Mesendoderm (in vitro differentiated cells): ENCODE measurements at places on chromosomes 5 and 9.

- no peak for DNase-seq
These were observed 16.9 kb downstream of the GADD45G start for GRCh38 chr9:89621676-89622075.

- no peak for DNase-seq
These were observed 19.4 kb downstream of the OGN start for GRCh38 chr9:92385001-92385400.

DNA sequence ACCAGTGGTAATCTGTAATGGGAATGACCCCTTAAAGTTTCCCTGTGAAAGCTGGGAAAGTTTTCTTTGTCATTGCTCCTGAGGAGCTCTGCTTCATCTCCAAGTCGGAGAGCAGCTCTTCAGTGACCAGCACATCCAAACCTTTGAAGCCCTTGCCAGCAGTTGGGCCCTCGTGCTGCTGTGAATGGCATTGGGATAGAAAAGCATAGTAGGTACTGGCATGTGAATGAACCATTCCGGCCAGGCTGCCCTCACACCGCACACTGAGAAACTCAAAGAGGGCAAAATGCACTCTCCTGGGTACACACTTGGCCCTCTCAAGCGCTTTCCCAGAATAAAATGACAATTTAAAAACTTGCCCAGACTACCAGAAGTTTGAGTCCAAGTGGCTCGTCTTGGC, 1135.0 kb upstream of the WWC1 start:
- no peak for DNase-seq

DNA sequence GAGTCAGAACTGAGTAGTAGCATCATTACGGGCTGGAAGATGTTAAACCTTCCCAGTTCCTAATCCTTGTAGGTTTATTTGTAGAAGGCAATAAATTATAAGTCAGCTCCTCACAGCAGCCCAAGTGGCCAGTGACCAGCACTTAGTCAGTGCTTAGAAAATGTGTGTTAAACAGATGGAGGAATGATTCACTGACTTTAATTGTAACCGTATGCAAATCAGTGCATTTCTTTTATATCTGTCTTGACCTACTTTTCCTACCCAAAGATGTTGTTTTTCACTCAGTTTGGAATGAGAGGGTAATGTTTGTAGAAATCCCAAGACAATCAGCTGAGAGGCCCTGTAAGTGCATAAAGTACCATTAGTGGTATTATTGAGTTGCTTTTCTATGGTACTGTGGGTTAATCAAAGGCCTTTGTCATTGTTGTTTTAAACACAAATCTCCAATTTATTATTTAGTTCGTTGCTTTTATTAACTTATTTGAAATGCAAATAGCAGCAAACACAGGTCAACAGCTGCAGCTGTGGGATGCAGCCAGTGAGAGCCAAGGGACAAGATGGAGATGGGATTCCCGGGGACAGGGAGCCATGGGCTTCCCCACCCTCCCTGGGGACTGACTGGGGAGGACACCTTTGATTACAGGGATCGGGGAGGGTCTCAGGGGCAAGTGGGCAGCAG, 49.8 kb downstream of the MAP1B start:
- no peak for DNase-seq

DNA sequence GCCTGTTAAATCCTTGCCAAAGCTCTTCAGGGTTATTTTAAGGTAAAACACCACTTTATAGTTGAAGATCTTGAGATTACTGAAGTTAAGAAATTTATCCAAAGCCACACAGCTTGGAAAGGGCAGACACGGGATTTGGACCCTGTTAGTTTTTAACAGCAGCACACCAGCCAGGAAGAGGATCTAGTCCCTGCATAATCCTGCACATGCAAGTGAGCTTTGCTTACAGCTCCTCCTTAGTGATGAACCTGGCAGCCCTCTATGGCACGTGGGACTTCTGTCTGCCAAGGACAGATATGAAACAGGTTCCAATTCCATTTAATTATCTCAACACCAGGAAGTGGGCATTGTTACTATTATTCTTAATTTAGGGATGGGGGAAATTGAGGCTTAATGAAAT, 108.7 kb downstream of the TRIM32 start:
- DNase-seq = no peak

DNA sequence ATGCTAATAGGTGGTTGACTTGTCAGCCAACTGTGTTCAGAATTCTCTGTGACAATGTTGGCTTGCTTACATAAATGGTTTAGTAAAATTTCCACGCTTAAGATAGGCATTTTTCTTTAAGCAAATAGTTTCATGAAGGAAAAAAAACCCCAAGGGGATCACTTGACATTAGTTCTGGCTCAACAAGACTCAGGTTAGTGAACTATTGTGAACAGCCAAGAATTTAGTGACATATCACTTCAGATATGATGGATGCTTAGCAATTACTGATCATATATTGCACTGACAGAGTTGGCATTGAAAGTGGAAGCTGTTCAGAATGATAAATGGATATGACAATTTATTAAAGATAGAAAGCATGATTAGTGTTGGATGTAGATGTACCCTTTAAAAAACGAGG, 218.5 kb downstream of the TMEM232 start:
- DNase-seq = no peak

DNA sequence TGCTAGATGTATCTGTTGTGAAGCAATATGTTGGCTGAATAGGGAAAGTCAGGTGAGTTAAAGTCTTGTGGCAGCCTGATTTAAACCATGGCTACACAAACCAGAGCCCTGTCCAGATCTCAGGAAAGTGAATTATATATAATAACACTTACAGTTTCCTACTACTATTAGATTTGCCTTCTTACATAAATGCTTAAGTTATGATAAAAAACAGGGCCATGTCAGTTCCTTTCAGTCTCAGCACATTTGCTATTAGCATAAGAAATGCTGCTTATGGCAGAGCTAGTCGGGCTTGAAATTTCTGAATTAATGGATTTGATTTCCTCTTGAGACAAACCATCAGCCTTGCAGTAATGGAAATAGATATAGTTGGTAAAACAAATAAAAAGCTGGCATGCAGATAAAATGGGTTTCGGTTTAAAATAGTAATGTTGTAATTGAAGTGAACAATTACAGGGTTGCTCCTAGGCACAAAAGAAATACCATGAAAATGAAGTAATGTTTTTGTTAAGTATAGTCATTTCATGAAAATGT, 664.2 kb upstream of the ZNF608 start:
- DNase-seq = no peak

- no peak for DNase-seq
These were observed 25.7 kb downstream of the TRIO start for GRCh38 chr5:14168793-14169262.

- peak; percentile 92 for DNase-seq
These were observed 2.9 kb upstream of the NXNL2 start for GRCh38 chr9:88531920-88532698.

DNA sequence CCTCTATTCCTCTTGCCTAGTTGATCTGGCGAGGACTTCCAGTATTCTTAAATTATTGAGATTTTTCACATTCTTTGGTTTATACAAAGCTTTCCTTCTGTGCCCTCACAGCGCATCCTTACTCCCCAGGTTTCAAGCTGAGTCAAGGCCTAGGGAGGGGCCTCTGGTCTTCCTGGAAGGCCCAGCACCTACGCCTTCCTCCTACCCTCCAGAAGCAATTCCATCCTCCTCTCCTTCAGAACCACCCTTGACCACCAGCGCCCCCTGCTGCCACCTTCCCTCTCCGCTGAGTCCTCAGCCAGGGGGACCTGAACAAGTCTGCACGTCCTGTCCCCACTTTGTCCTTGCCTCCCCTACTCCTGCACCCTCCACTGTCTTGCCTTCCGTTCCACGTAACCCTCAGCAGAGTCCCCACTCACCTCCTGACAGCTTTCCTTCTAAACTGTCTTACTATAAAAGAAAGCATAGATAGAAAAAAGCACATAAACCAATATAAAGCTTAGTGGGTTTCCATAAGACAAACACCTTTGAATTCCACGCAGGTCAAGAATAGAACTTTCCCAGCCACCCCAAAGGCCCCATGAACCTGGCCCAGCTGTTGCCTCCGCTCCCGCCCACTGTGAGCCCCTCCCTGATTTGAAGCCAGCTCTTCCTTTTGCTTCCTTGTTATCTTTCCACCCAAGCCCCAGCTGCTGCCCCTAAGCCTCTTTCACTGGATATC, 63.0 kb upstream of the CTSL start:
- DNase-seq = peak; percentile 94

- no peak for DNase-seq
These were observed 59.7 kb downstream of the RCL1 start for GRCh38 chr9:4852419-4852818.

- DNase-seq = no peak
These were observed 142.7 kb upstream of the DHFR start for GRCh38 chr5:80797428-80798024.

- no peak for DNase-seq
These were observed 25.5 kb upstream of the RUSC2 start for GRCh38 chr9:35464141-35465025.
